Pancreas (tissue), 10 donors: ENCODE measurements at places on chromosomes 12 and 14. TPM values are rescaled to one million over a fixed set of nuclear protein-coding genes. Genes with fewer than 3 reads are reported as not detected.

The NIN gene
- total RNA-seq = 12.7 TPM

DNA sequence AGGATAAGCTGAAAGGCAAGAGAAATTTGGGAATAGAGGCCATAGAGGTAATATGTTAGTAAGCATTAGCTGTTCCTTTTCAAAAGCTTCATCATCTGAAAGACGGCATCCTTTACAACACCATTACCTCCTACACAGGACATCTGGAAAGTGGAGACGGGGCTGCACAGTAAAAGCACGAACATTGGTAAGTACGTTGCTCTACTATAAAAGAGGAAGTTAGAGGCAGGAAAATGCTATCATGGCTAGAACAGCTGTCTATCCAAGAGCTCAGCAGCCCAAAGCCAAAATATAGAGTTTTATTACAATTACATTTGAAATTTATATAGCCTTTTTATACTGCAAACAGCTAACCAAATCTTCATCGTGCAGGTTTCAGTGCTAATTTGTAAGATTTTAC, 172.3 kb upstream of the GRIP1 start:
- H3K4me3 ChIP-seq = no peak overlapping the region
- no peaks in the 10 kb centered on the region for H3K36me3 ChIP-seq
- H3K4me1 ChIP-seq = no peaks in the 10 kb centered on the region
- no peak overlapping the region for H3K27ac ChIP-seq
- no peak for DNase-seq

The TAS2R42 gene
- total RNA-seq = not detected

DNA sequence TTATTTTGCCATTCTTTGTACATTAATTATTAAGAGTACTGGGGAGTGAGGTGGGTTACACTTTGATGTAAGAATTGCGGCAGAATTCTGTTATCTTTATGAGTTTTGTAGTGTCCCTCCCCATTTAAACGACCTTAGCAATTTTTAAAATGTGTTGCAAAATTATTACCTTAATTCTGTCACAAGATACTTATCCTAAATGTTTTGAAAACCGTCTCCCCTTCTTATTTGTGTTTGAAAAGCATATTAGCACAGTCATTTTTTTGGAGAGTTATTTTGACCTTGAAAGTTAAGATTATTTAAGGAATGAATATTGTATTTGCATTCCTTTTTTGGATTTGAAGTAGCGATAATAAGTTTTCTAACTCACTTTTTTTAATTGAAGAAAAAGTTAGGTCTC, 2.2 kb downstream of the ARHGAP5 start:
- H3K4me1 ChIP-seq = peaks cover 42% of the 10 kb centered on the region
- no peak overlapping the region for H3K27ac ChIP-seq
- DNase-seq = no peak
- H3K4me3 ChIP-seq = peak overlapping the region; percentile 74

GRCh38 chr12:32024884-32025592, 65.8 kb downstream of the RESF1 start:
- H3K27ac ChIP-seq = no peak overlapping the region
- H3K36me3 ChIP-seq = no peaks in the 10 kb centered on the region
- DNase-seq = no peak
- no peaks in the 10 kb centered on the region for H3K4me1 ChIP-seq
- H3K27me3 ChIP-seq = no peaks in the 10 kb centered on the region

The KCNJ8 gene
- total RNA-seq = 27.4 TPM

DNA sequence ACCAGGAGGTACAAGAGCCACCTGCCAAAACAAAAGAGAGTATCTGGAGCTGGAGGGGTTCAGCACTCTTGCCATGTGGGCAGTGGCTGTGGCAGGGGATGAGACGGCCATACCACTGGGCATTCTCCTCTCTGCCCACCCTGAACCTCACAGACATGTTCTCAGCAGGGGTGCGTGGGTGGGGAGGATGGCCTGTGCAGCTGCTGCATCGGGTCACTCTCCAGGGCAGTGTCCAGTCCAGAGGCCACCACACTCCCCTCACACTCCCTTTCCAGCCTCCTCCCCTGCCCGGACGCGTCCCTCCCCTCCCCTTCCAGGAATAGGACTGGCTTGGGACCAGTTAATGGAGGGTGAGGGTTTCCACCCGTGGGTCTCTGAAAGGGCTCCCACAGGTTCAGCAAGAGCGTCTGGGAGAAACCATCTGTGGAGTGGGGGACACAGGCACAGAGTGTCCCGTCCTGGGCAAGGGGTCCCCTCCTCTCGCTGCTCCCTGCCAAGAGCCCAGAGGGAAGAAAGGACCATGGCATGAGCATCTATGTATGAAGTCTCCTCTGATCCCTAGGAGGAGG, 501 bp downstream of the C1R start:
- no peaks in the 10 kb centered on the region for H3K36me3 ChIP-seq
- no peaks in the 10 kb centered on the region for H3K4me1 ChIP-seq
- DNase-seq = no peak
- H3K4me3 ChIP-seq = no peak overlapping the region
- H3K27me3 ChIP-seq = no peaks in the 10 kb centered on the region

The CNTN1 gene
- total RNA-seq = 2.5 TPM

- H3K27me3 ChIP-seq = no peaks in the 10 kb centered on the region
- H3K36me3 ChIP-seq = no peaks in the 10 kb centered on the region
- H3K4me1 ChIP-seq = peaks cover 14% of the 10 kb centered on the region
Measured at GRCh38 chr12:111437816-111438454, 32.2 kb downstream of the SH2B3 start.

- H3K4me1 ChIP-seq = peaks cover 6% of the 10 kb centered on the region
- H3K27ac ChIP-seq = peak overlapping the region; percentile 98
- no peaks in the 10 kb centered on the region for H3K36me3 ChIP-seq
- H3K4me3 ChIP-seq = no peak overlapping the region
Measured at GRCh38 chr12:106301241-106301610, 1.3 kb upstream of the TCP11L2 start.
